Hematopoietic multipotent progenitor cell treated with erythropoietin and hydrocortisone succinate and interleukin-3 and kit ligand, for 17 days (in vitro differentiated cells): ENCODE measurements at places on chromosomes 7 and 10.

DNA sequence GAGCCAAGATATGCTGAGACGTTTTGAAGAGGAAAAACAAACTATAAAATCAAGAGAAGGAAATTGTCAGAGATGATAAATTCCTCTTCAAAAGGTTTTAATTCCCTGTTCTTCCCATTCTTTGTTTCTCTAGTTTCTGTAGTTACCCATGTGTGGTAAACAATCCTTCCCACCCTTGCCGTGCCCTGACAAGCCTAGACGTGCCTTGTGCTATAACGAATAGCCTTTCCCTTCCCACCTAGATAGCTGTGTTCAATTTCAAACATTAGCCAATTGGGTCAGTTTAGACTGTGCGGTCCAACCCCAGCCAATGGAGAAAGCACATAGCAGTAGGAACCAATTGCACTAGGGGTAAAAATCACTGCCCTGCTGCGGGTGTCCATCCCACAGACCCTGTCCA lies 138.1 kb downstream of the RALA start:
- DNase-seq: no peak

GRCh38 chr10:114653926-114654325 lies 4.1 kb downstream of the ABLIM1 start:
- DNase-seq: no peak

- peak; percentile 21 for DNase-seq
Observed at GRCh38 chr10:43981232-43981631, 332.6 kb upstream of the ZNF32 start.

DNA sequence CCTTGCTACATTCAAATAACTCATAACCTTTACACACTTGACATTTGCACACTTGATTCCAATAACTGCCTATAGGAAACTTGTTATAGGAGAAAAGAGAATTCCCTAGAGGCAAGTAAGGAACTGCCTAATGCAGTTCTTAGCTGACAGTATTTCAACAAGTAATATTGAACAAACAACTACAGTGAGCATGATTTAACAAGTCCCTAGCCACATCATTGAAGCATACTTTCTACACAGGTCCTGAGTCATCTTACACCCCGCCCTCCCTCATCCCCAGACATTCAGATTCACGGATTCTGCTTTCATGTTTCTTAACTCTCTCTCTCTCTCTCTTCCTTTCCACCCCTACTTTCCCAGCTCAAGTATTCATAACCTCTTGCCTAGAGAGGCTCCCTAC lies 153.5 kb downstream of the LSM5 start:
- DNase-seq: no peak

- DNase-seq: no peak
Observed at GRCh38 chr7:55245271-55245723, 119.8 kb upstream of the LANCL2 start.

DNA sequence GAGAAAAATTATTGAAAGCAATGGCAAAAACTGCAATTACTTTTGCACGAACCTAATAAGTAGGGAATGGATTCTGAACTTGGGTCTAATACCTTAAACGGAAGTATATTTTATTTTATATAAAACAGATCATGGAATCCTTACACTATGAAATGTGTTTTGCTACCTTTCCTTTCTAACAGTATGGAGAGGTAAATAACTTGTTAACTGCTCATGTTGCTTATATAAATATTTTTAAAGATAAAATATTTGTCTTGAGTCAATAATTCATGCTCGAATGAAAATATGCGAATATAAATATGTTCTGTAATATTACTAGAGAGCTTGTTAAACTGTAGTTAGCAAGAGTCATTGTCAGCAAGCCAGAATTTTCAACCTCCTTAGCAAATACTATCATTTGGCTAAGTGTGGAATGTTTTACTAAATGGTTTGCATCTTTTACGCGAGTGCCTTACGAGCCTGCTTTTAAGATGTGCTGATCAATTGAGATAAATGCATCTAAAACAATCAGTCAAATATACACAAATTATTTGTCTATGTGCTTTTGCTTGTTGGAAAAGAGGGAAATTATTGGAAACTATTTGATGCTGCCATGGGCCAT lies 5.9 kb downstream of the GNAT3 start:
- DNase-seq: no peak

DNA sequence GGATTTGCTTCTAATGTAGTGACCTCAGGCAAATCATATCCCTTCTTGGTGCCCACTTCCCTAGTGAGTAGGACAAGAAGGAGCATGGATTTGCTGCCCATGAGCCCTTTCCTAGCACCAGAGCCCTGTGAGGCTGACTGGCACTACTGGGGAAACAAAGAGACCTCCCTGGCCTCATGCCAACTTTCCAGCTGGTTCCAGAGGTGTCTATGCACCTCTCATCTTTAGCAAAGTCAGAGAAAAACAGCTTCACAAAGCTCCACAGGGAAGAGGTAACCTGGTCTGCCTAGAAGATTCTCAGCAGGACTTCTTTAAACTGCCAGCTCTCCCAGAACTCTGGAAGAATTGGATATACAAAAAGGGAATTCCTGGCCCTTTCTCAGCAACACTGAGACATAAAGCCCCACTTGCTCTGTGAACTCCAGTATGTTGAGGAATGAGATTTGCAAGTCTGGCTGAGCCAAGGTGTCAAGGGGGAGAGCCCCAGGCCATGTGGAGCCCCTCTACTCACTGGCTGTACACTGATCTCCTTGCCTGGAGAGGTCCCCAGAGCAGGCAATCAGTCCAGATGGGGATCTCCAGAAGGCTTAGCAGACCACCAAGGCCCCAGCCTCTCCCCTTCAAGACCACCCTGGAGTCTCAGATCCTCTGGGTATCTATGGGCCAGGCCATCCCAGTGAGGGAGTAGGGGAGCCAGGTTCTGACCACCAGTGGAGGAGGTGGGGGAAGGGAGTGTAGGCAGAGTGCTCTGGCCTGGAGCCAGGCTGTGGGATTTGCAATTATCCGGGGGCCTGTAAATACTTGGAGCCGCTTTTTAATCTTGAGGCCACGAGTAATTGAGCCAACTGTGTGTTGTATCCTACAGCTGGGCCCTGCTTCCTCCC lies 24.4 kb upstream of the RBM20 start:
- no peak for DNase-seq

DNA sequence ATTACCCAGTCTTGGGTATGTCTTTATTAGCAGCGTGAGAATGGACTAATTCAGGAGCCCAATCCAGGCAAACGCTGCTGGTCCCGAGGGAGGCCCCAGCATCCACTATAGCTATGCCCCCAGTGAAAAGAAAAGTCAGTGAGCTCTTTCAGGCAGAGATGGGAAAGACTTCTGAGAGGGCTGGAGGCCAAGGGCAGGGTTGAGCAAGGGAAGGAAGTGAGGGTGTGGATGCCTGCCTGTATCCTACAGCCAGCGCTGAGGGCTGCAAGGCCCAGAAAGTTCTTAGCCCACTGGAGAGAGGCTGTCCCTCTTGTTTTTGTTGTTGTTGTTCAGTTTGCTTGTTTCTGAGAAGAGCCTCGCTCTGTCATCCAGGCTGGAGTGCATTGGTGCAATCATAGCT lies 261.6 kb downstream of the ZEB1 start:
- DNase-seq: no peak

DNA sequence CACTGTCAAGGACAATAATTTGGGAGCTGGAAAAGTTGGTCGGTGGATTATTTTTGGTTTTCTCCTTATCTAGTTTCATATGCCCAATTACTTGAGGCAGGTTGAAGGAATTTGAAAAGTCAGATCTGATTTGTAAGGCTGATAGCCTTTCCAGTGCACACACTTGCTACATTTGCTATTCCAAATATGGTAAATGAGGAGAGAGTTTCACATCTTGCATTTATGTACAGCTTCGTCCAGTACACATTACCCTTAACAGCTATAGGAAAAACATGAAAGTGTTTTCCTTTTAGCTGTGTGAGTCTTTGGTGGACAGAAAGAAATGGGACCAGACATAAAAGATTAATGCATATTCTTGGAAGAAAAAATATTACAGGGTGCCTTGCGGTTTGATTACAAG lies 201.8 kb downstream of the CELF2 start:
- no peak for DNase-seq

DNA sequence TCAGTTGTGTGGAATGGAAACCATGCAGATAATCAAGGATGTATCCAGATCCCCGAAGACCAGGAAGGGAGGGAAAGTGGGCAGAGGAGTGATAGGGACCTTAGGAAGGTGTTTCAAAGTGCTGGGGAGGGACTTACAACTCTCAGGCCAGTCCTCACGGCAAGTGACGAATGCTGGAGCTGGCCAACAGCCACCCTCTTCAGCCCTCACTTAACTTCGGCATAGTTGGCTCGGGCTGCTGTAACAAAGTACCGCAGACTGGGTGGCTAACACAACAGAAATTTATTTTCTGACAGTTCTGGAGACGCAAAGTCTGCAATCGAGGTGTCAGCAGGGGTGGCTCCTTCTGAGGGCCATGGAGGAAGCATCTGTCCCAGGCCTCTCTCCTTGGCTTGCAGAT lies 265.9 kb upstream of the YAE1 start:
- DNase-seq: no peak

DNA sequence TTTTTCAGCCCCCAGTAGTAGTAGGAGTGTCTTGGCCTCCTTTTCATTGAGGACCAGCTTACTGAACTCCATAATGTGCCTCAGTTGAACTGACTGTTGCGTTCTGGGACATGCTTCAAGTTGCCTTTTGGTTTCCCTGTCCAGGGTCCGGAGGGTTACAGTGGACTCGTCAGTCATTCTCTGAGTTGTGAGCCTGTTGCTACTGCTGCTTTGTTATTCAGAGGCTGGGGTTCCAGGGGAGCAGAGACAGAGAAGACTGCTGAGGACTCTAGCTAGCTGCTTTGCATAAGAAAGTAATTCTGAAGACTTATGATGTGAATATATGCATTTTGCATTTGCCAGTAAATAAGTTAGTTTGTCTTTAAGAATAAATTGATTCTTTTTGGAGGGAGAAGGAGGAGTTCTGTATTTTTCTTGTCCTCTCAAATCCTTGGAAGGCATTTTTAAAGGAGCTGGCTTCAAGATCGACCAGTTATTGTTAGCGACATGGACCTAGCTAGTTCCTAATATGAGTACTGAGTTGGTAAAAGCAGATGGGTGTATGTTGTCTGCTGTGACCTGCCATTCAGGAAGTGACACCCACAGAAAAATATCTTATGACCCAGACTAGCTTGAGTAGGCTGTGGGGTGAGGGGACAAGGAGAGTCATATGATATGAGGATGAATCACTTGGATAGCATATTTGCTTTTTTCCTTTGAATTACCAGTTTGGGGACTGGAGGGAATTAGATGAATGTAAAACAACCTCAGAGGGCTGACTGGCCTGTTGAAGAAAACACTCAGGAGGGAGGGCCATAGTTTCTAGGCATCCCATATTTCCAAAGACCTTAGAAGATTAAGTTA lies 8.3 kb downstream of the PI4K2A start:
- peak; percentile 75 for DNase-seq

GRCh38 chr7:20777377-20778062 lies 9.2 kb downstream of the SP8 start:
- no peak for DNase-seq
